GM13976 (cell line): ENCODE measurements at places on chromosomes 11 and 22.

DNA sequence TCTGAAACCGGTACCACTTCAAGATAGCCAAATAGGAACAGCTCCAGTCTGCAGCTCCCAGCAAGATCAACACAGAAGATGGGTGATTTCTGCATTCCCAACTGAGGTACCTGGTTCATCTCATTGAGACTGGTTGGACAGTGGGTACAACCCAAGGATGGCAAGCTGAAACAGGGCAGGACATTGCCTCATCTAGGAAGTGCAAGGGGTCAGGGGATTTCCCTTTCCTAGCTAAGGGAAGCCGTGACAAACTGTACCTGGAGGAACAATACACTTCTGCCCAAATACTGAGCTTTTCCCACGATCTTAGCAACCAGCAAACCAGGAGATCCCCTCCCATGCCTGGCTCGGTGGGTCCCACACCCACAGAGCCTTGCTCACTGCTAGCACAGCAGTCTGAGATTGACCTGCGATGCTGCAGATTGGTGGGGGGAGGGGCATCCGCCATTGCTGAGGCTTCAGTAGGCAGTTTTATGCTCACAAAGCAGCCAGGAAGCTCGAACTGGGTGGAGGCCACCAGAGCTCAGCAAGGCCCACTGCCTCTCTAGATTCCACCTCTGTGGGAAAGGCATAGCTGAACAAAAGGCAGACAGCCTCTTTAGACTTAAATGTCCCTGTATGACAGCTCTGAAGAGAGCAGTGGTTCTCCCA lies 59.9 kb upstream of the C11orf58 start:
- no peak for DNase-seq

- no peak for DNase-seq
These were observed 8.6 kb downstream of the KCNC1 start for GRCh38 chr11:17743026-17743807.

- no peak for DNase-seq
These were observed 20.2 kb downstream of the C22orf31 start for GRCh38 chr22:29041408-29041807.

GRCh38 chr22:19128946-19129727 lies 2.0 kb upstream of the TSSK2 start:
- no peak for DNase-seq

GRCh38 chr11:96642583-96642982 lies 252.8 kb downstream of the JRKL start:
- no peak for DNase-seq
